Activated T-cell treated with anti-CD3 and anti-CD28 coated beads, Interleukin-2, amount 50 U/mL, for 1 hour (primary cell): ENCODE measurements at places on chromosomes 7 and 10.

- DNase-seq, result no peak
Measured at GRCh38 chr7:8251195-8251594, 10.8 kb downstream of the ICA1 start.

DNA sequence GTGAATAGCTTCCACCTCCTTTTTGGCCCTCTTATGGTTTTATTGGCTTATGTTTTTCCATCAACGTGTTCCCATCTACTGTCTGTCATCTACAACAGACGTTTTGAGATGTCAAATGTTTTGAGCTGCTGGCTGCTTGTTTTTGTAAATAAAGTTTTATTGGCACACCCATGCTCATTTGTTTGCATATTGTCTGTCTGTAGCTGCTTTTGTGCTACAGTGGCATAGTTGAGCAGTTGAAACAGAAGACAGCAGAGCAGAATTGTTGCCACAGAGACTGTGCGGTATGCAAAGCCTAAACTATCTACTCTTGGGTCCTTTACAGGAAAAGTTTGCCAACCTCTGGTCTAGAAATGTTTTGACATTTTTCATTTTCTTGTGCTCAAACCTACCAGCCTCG is 88.7 kb downstream of the VPS50 start:
- no peak for DNase-seq

GRCh38 chr10:11285171-11285570 is 267.5 kb downstream of the CELF2 start:
- no peak for DNase-seq

DNA sequence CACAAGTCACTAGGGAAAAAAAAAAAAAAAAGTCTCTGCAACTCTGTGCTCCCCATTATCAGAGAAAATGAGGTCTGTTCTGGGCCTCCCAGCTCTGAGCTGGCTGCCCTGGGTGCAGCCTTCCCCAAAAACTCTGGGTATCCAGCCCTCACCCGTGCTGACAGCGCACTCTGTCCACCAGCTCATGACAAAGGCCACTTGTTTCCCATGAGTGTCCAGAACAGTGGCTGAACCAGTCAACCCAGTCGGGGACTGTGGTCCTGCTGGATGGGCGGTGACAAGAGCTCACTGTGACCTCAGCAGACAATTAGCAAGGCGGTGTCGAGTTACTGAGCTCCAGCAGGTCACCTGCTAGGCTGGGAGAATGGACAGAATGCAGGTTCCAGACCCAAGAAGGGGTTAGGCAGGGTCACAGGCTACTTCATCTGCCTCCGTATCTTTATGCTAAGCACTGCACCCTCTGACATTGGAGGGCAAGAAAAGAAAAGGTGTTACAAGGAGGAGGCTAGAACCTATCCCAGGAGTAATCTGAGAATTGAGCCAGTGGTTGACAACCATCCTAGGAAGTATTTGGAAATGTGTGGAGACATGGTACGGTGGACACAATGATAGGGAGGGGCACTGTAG is 37.2 kb downstream of the DLG5 start:
- DNase-seq, result no peak

- DNase-seq, result peak; percentile 62
Measured at GRCh38 chr10:6269953-6270867, 67.5 kb downstream of the PFKFB3 start.

GRCh38 chr7:101085162-101085964 is at the start of gene TRIM56:
Gene TRIM56 (plus strand): TSS chr7:101085481. CDS start chr7:101087313, 1,832 bp downstream.
- DNase-seq, result peak; percentile 74

- DNase-seq, result no peak
Measured at GRCh38 chr10:89471110-89471809, 56.9 kb downstream of the IFIT5 start.

GRCh38 chr10:18313140-18313530 is 172.9 kb downstream of the CACNB2 start:
- no peak for DNase-seq
